Stimulated activated CD8-positive, alpha-beta memory T cell treated with anti-CD3 and anti-CD28 coated beads, Interleukin-4, amount 100 ng/mL, for 4 hours (primary cell): ENCODE measurements at places on chromosomes 13 and 19.

- no peak for DNase-seq
Measured at GRCh38 chr13:99863789-99864626, 107.6 kb downstream of the ZIC5 start.

DNA sequence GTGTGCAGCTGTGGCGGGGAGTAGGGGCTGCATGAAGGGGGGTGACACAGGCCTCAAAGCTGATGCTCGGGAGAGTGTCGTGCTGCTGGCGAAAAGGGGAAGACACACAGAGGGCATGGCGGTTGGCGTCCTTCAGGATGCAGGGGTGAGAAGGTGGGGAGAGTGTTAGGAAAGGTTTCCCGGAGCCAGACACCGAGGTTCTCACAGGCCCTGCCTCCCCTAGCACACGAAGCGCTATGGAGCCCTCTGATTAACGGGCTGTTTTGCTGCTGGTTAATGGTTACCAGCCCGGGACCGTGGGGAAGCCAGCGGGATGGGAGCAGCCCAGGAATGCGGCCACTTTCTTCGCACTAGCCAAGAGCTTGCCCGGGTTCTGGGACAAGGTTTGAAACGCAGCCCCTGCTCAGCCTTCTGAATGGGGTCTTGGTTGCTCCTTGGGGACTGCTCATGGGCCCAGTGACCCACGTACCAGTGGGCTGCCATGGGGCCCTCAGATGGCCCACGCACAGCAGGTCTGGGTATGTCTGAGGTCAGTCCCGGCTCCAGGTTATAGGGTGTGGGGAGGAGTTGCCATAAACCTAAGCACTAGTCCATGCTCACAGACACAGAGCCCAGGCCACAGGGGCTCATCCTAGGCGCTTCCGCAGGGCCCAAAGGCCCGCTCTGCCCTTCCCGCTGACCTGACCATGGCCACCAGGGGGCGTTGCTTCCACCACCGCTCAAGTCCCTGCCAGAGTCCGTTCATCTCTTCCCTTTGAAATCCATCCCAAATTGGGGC is 31.3 kb upstream of the ISYNA1 start:
- no peak for DNase-seq

DNA sequence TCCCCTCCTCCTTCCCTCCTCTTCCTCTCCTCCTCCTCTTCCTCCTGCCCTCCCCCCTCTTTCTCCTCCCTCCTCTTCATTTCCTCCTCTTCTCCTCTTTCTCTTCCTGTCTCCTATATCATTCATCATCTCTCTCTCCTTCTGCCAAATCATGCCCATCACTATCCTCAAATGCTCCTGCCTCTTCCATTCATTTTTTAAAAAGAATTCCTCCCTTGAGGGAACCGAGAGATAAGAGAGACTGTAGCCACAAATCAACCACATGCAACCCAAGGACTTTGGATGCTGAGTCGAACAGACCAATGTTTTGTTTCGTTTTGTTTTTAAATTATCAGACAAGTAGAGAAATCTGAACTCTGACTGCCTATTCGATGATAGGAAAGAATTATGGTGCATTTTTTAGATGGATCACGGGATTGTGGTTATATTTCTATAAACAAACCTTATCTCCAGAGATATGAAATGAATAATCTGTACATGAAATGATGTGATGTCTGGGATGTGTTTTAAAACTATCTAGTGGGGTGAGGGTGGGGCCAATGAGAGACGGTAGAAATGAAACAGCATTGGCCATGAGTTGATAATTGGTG is 9.5 kb upstream of the ZNF541 start:
- DNase-seq = no peak

GRCh38 chr19:7544626-7545025 is 9.1 kb downstream of the PNPLA6 start:
- no peak for DNase-seq

DNA sequence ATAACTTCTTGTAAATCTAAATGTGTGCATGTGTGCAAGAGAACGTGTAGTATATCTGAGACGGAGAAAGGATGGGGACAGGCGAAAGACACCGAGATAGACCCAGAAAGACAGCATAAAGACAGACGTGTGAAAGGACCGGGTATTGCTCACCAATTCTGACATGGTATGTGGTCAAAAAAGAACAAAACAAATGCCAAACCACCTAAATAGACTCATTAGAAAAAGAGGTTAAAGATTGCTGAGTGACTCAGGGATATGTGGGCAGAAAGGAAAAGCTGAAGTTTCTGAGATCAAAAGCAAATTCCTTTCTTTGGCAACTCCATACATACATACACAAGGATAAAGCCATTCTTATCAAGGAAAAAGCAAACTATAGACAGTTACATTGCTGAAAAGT is 179.7 kb upstream of the TSC22D1 start:
- DNase-seq = no peak

DNA sequence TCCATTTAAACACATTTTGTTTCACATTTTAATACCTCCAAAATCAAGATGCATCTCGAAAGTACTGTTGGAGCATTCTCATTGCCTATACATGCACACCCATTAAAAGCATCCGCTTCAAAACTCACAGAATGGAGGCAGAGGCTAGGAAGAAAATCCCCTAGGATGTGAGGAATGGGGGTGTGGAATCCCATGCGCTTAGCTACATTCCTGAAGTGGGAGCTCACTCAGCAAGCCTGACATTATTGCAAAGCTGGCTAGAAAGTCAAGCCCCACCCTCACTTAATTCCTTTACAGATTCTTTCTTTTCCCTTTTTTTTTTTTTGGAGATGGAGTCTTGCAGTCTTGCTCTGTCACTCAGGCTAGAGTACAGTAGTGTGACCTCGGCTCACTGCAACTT is 4.6 kb upstream of the FAM32A start:
- no peak for DNase-seq

DNA sequence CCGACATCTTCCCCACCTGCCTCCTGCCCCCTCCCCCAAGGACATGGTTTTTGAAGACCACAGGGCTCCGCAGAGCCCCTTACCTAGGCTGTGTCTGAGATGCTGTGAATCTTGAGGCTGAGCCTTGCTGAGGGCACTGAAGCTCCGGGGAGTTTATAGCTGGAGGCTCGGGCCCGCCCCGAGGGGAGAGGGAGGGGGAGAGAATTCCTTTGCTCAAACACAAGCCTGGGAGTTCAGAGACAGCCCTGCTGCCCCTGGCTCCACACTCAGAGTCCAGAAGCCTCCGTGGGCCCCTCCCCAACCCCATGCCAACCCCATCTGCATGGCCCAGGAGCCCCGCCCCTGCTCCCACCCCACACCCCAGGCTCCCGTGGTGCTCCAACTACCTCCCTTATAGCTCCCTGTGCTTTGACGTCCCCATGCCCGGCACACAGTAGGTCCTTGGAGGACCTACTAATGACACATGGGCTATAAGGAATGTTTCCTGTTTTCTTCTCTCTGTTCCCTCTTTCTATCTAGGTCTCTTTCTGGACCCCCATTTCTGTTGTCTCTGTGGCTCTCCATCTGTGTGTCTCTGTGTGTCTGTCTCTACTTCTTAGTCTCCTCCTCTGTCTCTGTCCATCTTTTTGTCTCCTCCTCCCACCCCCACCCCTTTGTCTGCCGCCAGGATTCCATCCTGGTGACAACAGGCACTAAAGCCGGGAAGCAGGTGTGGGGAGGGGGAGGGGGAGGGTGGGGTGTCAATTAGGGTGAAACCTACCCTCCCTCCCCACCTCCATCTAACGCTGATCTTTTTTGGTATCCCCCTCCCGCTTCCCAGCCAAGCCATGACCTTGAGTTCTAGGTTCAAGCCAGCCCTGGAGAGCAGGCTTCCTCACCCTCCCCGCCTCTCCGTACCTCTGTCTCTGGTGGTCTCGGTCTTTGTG is at the start of gene TNNT1:
Gene TNNT1 (minus strand): TSS at position 129 of the 926 bp plus-strand sequence. CDS start 2,049 bp downstream, outside the sequence.
- no peak for DNase-seq

DNA sequence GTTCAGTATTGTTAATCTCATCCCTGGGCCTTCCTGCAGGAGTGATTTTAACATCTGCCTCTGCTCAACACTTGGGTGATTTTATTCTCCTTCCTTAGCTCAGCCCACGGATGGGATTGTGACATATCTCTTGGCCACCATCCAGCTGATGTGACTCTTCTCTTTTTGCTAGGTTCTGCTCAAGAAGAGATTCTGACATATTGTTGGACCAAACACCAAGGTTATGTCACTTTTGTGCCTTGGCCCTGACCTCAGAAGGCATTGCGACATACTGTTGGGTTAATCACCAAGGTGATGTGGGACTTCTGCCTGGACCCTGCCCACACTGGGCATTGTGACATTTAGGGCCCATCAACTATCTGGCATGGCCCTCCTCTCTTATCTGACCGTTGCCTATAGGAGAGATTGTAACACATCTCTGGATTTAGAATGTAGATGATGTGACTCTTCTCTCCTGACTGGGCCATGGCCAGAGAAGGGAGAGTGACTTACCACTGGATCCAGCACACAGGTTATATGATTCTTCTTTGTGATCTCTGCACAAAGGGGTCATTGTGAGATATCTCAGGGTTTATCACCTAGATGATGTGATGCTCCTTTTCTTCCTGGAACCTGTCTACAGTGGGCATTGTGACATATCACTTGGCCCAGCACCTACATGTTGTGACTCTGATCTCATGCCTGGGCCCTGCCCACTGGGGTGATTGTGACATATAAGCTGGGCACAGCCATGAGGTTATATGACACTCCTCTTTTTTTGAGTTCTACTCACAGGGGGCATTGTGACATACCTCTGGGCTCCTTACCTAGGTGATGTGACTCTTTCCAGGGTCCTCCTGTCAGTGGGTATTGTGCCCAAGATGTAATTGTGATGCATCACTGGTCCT is 88.8 kb downstream of the ZNF429 start:
- no peak for DNase-seq

DNA sequence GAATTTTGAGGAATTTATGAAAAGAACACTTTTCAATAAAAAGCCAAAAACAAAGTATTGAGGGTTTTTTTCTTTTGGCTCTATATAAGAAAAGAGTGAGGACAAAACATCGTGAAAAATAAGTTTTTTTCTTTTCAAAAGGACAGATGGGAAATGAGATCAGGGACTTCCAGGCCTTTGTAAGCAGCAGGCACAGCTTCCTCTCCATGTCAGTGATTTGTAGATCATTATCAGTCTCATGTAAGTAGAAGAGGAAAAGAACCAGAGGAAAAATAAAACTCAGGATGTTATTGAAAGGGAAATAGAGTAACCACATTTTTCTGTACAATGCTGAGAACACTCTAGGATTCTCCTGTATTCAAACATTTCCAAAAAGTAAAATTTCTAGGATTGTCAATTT is 29.9 kb downstream of the DOCK9 start:
- DNase-seq = no peak

DNA sequence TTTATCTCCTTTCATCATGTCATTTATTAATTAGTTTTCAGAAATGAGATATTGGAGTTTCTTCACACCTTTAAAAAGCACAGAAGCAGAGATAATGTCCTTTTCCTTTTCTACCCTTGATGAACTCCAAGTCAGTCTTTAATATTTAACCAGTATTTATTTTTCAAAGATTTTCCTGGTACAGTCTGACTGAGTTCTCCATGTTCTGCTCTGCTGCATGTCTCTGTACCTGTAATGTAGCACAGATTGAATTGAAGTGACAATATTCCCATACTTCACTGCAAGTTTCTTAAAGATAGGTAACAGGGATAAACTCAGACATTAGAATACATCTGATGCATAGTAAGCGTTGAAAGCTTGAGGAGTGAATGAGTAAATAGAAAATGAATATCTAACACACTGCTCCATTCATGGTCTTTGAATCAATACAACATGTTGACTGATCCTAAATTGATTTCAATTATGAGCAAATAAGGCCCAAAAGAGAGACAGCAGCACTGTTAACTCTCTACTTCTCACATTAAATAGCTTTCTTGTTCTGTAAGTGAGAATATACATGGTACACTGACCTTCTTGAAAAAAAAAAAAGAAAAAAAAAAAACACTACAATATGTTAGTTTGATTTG is 1323.6 kb upstream of the PRR20A start:
- DNase-seq = no peak

- DNase-seq = no peak
Measured at GRCh38 chr13:44465318-44465717, 91.7 kb downstream of the SERP2 start.

DNA sequence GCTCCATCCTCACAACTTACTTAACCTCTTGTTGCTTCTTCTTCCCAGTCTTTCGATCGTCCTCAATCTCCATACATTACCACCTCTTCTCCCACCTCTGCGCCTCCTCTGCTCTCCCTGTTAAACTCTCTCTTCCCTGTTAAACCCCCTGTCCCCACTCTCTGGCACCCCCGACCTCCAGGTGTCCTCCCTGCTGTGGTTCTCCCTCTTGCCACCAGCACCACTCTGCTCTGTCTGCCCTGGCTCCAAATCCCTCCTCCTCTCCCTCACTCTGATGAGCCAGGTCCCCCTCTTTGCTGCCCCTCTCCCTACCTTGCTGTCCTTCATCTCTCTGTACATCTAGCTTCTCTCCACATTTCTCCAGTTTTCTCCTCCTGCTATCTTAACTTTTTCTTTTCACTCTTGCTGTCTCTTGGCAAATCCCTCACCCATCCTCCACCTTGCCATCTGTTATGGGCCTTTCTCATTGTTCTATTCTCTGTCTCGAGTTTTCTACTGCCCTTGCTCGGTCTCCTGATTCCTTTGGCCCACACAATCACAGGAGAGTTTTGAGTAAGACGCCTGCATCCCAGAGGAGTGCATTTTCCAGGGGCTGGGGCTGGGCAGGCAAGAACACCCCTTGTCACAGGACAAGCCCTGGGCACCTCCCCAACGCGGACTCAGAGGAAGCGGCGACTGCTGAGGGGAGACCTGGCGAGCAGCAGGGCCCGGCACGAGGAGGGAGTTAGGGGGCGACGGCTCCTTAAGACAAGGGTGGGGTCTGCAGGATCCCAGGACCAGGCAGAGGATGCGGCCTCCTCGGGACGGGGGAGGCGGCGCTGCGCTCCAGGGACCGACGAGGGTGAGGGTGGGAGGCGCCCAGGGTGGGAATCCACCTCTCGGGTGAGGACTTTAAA is 21.4 kb upstream of the ERVV-1 start:
- no peak for DNase-seq

DNA sequence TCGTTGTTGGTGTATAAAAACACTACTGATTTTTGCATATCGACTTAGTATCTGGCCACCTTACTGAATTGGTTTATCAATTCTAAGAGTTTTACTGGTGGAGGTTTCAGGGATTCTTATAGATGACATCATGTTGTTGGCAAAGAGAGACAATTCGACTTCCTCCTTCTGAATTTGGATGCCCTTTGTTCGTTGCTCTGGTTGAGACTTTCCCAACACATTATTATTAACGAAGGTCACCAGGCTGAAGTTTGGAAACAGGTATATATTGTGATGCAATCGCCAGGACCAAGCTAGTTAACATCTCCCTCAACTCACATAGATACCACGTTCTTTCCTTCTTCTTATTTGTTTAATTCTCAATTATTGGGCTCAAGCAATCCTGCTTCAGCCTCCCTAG is 2.1 kb upstream of the ZSCAN5B start:
- no peak for DNase-seq

DNA sequence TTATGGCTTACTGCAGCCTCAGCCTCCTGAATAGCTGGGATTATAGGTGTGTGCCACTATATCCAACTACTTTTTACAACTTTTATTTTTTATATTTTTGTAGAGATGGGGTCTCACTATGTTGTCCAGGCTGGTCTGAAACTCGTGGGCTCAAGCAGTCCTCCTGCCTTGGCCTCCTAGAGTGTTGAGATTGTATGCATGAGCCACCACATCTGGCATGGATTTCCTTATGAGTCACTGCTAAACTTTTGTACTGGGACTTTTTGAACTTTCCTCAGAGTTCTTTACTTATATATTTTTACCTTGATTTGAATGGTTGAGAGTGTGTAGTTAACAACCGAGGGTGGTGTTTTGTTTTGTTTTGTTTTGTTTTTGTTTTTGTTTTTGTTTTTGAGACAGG is 33.4 kb downstream of the DNAJC3 start:
- DNase-seq = no peak
